ENCODE measurements at places on chromosomes 2 and 18.

GRCh38 chr18:12656938-12657683, 796 bp downstream of the SPIRE1 start:
- DNase-seq = no peak

DNA sequence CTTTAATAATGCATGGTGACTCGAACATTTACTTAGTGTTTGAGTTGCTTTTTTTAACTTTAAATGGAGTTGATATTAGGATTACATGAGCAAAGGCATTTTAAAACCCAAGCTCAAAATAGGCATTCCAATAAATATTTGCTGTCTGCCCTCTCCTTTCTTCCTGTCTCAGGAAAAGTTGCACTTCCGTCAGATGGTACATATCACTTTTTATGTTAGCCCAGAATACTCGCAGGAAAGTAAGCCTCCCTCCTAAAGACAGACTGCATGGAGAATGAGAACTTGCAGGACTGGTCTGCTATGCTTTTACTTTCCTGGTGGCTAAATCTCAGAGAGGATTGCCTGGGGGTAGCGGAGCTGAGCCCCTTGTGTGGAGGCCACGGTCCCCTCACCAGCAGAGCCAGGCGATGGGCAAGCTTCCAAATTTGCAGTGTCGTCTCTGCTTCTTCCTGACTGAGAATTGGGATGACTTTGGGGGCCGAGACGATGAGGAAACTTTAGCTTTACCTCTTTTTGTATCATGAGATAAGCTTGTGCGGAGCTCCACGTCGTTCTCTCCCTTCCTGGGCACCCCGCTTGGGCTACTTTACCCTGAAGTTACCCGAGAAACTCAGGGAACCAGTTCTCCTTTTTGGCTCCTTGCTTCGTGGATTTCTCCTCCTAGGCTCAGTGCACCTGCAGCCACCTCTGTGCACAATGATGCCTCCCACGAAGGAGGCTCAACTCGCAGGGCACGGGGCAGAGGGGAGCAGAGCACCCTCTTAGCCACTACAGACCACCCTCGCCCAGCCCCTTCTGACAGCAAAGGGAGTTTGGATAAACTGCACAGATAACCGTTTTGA, 223.3 kb downstream of the SH3RF3 start:
- DNase-seq = no peak

DNA sequence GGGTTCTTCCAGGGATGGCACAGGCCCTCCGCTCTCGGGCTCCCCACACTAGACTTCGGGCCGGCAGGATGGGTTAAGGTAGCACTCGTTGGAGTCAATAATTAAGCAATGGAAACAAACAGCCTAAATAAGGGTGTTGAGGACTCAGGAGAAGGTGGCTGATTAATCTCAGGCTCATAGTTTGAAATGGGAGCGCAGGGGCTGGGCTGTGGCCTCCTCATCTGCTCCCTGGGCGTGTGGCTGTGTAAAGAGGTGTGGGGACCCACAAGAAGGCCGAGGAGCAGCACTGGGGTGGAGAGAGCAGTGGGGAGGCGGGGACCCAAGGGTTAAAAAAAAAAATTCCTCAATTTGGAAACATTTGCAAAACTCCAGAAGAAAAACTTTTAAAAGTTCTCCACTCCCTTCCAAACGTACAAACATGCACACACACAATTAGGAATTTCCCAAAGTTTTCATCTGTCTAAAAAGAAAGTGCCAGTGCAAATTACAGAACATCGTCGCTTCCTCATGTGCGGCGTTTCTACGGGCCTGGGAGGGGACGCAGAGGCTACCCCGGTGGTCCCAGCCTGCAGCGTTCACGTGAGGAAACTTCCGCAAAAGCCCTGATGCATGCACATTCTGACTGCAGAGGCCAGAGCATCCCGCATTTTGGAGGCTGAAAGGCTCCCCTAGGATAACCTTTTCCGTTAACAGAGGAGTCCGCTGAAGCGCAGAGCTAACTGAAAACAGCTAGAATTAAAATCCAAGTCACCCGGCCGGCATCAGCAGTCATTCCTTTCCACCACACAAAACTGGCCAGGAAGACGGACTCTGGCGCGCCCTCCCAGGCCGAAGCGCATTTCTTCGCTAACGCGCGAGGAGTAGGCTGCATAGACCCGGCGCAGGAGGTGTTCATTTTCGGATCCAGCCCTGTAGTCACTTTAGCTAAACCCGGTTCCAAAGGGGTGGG, 1.0 kb upstream of the TUBB6 start:
- DNase-seq = no peak

GRCh38 chr2:200762127-200762526, 49.6 kb upstream of the BZW1 start:
- DNase-seq = no peak

DNA sequence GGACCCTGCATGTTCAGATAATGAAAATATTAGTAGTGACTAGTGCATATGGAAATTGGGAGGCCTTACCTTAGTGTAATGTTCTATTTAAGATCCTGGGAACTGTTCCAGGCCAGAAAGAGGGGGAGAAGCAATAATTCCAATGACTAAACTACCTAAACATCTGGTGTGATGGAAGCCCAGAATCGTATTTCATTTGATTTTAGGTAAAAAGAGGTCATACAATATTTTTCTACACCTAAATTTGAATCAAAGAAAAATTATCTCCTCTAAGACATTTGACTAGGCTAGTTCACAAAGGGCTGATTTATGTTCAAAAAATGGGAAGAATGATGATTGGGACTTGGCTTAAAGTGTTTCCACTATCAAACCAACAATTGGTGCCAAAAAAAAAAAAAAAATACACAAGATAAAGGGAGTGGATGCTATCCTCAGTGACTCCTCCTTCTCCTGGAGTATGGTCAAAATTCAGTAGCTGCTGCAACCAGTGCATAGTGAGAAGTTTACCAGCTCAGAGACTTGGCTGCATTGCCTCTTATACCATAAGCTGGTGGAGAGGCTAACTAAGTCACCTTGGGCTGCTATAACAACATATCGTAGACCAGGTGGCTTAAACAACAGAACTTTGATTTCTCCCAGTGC, 1038.3 kb upstream of the ACVR2A start:
- no peak for DNase-seq

- peak; percentile 94 for DNase-seq
Observed at GRCh38 chr2:58448065-58448507, 207.0 kb upstream of the FANCL start.

- DNase-seq = no peak
Observed at GRCh38 chr2:30994227-30995056, 143.8 kb downstream of the GALNT14 start.

DNA sequence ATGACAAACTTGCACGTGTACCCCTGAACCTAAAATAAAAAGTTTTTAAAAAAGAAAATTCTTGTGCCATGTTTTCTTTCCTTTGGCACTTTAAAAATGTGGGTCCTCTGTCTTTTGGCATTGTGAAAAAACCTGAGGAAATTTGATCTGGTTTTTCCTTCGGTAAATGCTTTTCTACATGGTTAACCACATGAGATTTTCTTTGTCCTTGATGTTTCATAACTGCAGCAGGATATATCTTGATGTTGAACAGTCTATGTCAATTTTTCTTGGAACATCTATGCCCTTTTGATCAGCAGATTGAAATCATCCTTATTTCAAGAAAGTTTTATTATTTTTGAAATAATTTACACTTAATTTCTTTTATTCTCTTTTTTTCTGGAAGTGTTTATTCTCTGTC, 109.1 kb downstream of the TMEM17 start:
- no peak for DNase-seq

- DNase-seq = no peak
Observed at GRCh38 chr2:158099716-158100115, 2.0 kb upstream of the UPP2 start.

GRCh38 chr2:202494300-202495229, 118.4 kb downstream of the BMPR2 start:
- no peak for DNase-seq

- no peak for DNase-seq
Observed at GRCh38 chr18:64019922-64020756, 50.3 kb downstream of the SERPINB8 start.

Data from iPS DF 6.9 (cell line).